NCI-H1105 treated with DMSO at 0.1 percent for 48 hours (cell line): ENCODE measurements at places on chromosomes 6 and 20.

DNA sequence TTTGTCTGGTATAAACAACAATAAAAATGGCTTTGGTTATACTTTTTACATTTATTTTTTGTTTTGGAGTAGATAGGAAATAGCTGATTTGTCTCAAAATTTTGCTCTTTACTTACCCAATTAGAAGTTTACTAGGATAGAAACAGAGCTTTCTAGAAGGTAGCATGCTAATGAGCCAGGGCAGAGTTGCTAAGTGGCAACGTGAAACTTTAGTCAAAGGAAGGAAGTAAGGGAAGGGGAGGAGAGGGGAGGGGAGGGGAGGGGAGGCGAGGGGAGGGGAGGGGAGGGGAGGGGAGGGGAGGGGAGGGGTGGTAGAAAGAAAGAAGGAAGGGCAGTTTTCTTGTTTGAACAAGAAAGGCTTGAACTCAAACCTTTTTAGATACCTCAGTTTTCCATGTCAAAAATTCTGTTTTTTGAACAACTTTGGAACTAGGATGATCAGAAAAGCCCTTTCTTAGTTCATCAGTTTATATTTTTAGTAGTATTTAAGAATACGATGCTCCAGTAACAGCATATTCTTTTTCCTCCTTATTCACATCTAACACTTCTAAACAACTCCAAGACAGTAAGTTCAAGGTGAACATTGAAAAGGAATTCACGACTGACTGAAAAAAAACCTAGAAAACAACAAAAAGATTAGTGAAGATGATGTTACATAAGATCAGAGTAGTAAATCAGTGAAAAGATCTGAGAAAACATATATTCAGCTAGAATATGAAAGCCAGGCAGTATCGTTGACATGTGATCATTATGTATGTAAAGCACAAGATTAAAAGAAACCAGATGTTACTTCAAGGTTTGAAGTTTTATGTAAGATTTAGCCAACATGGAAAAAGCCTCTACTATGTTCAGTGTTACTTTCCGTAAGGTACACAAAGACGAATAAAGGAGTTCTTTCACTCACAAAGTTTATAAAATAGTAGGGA is 263.4 kb downstream of the ARHGAP18 start:
- no peak for DNase-seq

GRCh38 chr20:40632346-40632976 is 56.6 kb downstream of the MAFB start:
- DNase-seq = peak; percentile 49

DNA sequence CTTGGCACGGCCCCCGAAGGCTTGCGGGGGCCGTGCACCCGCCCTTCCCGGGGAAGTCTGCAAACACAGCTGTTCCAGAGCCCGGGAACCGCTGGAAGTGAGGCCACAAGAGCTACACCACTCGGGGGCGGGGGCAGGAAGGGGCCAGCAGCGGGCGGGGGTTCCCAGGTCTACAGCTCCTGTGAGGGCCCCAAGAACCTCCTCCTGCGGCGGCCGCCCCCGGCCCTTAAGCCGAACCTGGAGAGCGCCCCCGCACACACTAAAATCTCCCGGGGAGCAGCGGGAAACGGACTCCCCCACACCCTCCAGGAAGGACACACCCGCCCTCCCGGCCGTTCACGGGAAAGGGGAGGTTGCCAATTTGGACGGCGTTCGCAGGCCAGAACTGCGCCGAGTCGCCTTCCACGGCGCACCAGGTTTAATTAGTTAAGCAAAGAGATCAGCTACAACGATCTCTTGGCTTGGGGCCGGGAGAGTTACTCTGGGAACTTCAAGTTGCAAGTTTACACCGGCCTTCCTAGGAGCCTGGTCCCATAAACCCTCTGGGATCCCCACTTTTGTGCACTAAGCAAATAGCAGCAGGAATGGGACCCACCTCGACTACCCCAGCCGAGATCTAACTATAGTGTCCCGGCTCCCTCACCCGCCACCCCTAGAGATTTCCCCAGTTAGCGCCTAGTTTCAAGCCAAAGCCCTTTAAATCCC is 1.7 kb downstream of the JAG1 start:
- DNase-seq = peak; percentile 60

- no peak for DNase-seq
Measured at GRCh38 chr20:40915756-40916155, 112.9 kb upstream of the TOP1 start.

- no peak for DNase-seq
Measured at GRCh38 chr20:48175261-48175660, 390.0 kb upstream of the SULF2 start.

DNA sequence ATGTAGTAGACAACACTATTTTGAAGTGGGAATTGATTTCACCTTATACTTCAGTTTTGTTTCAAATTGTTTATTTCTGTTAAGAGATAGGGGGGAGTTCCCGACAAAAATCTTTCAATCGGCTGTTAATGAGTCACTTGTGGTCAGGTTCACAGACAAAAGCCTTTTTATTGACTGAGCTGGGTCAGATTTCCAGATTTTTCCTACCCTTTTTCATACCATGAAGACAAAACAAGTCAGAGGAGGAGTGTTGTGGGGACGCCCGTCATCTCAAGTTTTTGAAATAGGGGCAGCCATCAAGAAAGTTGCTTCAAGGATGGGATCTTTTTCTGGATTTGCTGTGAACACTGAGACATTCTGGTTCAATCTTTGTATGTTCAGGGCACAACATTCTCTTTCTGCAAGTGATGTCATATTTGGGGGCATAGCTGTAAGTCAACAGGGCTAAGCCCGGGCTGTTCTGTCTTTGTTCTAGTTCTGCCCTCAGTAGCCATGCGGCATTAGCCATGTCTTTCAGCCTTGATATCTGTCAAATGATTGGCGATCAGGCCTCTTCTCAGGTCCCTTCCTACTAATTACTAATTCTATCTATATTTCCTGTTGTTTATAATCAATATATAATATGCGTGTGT is 496.0 kb upstream of the MARCKS start:
- DNase-seq = no peak

DNA sequence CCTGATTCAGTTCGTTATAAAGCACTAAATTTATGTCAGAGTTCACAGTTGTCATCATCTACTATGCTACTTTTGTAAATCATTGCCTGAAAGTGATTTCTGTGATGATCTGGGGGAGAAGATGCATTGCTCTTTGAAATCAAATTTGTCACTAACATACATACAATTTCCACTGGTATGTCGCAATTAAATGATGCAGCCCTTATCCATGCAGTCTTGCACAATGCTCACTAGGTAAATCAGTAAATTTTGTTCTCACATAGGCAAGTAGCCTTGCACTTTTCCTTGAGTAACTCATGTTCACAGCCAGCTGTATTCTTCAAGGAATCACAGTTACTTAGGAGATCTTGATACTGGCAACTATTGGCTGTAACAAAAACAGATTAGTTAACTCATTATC is 20.8 kb downstream of the CRISP2 start:
- no peak for DNase-seq

GRCh38 chr6:24537082-24537699 is 42.4 kb downstream of the ALDH5A1 start:
- no peak for DNase-seq

GRCh38 chr6:145159921-145160320 is 575.4 kb downstream of the EPM2A start:
- DNase-seq = no peak

DNA sequence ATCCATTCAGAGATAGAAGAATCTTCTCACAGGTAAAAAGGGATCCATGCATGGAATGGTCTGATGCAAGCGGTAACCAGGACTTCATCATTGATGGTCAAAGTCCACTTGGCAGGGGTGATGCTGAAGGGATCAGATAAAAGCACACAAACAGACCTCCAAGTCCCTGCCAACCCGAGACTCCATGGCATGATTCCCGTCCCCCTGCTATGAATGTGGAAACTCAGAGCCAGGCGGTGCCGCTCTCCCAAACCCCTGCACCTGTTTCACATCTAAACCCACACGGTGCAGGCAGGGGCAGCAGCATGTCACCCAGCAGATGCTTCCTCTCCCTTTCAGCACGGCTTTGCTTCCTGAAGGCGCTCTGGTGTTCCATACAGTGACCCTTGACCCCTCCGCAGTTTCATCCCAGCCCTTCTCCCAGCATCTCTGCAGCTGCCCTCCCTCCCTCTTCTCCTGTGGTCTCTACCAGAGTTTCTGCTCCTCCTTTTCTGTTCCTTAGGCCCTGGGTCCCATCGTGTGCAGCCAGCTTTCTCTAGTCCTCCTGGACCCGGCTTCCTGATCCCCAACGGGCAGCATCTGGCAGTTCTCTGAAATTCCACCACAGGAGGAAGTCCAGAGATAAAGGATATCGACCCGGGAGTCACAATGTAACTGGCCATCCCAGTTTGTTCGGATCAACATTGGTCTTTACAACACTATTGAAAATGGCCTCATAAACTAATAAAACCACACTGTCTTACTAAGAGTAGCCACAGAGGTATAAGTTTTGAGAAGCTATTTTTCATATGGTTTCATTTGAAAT is 235.0 kb downstream of the TTLL2 start:
- no peak for DNase-seq

DNA sequence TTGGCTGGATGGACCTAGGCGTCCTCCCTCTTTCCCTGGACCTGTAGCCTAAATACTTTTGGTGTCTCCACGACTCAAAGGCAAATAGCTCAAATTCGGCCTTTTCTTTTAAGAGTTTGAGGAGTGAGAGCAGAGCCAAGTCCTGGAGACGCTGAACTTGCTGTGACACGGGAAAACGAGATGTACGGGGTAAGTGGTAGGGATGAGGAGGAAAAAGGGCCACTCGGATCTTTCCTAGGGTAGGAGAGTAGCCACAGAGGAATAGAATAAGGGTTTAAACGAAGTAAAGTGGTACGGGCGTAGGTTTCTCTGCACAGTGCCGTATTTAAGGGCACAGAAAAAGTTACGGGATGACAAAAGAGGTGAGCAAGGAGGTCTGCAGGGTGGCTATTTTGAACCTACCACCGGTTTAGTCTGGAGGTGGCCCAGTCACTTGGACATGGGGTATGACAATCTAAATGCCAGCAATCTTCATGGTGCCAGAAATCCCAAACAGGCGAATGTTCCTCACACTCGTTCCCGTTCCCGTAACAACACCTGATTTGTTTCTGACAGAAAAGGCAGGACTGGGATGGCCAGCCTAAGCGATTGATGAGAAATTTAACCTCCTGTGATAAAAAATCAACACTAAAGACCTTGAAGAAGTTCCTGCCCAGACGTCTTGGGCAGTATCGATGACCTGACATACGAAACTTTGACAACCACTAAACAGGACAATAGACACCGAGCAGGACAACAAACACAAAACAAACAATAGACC is 149.3 kb downstream of the TRIM27 start:
- no peak for DNase-seq
